ENCODE measurements at places on chromosomes 3 and 15.

DNA sequence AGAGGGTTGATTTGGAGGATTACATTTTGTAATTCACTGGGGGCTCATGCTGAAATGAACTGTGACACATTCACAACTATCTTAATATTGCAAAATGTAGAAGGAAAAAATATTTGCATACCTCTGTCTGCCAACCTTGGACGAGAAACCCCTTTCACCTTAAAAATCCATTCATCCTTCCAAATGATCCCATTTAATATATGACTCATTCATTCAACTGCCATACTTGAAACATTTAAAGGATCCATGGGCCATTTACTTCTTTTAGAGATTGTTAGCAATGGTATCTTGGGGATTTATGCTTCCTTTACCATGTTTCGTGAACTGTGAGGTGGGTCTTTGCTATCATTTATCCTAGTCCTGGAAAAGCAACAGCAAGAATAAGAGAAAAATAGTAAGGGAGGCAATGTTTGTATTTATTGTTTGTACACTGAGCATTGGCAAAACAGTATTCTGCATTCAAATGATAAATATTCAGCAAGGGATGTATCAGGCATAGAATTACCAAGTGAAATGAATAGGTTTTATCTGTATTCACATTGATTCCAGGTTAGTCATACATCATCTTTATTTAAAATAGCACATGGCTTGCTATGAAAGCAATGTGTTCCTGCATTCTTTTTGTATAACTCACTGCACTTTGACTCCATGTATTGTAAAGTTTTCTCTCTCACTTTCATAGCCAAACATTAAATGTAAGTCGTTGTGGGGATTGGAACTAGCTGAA is 378.1 kb downstream of the NSUN3 start:
- ATAC-seq, result no peak

- no peak for ATAC-seq
Measured at GRCh38 chr15:61188168-61188567, 40.9 kb downstream of the RORA start.

DNA sequence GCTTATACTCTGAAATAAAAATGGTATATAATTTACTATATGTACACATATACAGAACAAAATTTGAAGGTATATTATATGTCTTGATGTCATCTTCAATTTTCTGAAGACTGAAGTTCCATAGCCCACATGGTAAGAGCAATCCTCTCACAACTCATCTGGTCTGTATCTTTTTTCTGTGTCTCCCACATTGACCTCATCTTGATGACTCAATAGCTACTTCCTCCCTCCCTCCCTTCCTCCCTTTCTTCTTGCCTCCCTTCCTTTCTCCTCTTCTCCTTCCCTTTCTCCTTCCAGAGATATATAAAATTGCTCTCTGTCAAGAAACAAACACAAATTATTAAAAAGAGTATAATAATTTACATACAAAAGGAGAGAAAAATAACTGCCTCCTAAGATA is 268.5 kb downstream of the SQOR start:
- ATAC-seq, result no peak

- ATAC-seq, result no peak
Measured at GRCh38 chr3:140599496-140599895, 78.4 kb upstream of the TRIM42 start.

- no peak for ATAC-seq
Measured at GRCh38 chr15:49843725-49844124, 222.9 kb downstream of the DTWD1 start.

DNA sequence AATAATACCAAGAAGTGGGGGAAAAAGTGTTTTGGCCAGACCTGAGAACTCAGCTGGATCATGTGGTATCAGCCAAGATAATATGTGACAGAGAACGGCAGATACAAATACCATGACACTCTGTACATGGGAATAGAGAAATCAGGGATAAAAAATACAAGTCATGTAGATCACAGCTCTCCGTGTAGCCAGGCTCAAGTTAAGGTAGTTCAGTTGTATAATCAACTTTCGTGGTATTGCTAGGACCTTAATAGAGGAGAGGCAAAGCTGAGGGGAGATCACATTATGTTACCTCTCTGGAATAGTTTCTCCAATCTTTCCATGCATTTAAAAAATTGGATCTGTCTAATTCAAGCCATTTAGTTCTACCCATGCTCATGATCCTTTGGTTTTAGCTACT is 179.8 kb downstream of the GHSR start:
- ATAC-seq, result no peak

DNA sequence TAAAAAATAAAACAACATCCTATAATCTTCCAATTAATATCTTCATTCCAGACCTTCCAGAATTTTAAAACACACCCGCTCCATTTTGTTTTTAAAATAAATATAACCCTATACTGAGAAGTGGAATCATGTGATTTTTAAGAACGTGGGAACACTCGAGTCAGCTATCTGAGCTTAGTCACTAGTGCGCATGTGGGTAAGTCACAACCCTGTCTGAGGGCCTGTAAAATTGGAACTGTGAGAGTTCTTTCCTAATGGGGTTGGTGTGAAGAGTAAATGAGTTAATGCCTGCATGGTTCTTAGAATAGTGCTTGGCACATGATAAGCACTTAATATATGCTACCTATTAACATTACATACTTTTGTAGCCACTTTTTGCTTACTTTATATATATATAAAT is 19.9 kb upstream of the POLR2M start:
- no peak for ATAC-seq

DNA sequence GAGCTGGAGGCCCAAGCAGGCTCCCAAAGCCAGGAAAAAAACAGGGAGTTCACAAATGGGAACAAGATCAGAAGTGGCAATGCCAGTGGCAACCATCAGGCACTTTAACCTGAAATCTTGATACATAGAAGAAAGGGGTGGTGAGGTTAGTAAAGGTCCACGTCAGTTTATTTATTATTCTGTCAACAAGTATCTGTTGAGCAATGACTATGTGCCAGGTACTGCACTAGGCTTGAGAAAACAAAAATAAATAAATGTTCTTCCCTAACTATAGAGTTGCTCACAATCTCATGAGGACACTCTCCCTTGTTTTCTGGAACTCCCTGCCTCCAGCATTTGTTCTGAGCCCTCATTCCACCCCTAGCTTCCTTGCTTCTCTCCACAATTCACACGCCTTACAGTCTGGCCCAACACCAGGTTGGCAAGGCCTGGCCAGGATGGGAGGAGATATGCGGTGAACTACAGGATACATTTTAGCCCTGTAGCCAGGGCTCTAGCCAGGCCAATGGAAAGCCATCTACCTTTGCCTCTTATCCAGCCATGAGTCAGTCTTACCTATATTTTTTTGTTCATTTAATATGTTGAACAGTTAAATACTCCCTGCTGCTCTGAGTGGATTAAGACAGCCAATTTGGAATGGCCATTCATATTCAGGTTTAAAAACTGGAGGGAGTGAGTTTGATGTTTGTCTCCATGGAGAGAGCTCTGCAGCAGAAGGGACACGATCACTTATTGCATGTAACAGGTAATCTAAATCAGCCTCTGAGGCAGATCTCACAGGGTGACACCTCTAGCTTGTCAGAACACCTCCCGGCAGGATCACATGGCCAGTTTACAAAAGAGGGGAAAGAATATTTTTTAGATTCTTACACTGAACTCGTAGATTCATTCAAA is 161.9 kb upstream of the ATP11B start:
- peak; percentile 22 for ATAC-seq

GRCh38 chr3:150069633-150070032 is 98.9 kb upstream of the PFN2 start:
- no peak for ATAC-seq

DNA sequence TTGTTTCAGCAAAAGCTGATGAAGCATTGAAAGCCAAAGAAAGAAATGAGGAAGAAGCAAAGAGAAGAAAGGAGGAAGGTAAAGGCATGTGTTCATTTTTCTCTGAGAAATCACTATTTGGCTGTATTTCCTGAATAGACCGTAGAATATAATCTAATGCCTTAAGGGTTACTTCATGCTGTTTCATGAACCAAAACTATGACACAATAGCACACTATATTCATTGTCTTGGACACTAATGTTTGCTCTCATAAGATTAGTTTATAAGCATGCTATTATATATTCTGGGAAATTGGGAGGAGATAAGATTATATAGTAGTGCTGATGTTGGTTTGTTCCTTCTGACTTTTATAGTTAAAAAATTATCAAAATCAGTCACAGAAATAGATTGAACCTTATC is 110.1 kb upstream of the MLF1 start:
- ATAC-seq, result no peak

GRCh38 chr3:148466143-148466542 is 231.6 kb upstream of the AGTR1 start:
- no peak for ATAC-seq

- no peak for ATAC-seq
Measured at GRCh38 chr3:99943931-99944761, 126.5 kb downstream of the CMSS1 start.

GRCh38 chr15:48850648-48851047 is 27.3 kb upstream of the EID1 start:
- ATAC-seq, result no peak

- no peak for ATAC-seq
Measured at GRCh38 chr3:115401298-115401697, 222.0 kb upstream of the GAP43 start.

- ATAC-seq, result no peak
Measured at GRCh38 chr15:97953254-97953653, 7.2 kb upstream of the ARRDC4 start.

DNA sequence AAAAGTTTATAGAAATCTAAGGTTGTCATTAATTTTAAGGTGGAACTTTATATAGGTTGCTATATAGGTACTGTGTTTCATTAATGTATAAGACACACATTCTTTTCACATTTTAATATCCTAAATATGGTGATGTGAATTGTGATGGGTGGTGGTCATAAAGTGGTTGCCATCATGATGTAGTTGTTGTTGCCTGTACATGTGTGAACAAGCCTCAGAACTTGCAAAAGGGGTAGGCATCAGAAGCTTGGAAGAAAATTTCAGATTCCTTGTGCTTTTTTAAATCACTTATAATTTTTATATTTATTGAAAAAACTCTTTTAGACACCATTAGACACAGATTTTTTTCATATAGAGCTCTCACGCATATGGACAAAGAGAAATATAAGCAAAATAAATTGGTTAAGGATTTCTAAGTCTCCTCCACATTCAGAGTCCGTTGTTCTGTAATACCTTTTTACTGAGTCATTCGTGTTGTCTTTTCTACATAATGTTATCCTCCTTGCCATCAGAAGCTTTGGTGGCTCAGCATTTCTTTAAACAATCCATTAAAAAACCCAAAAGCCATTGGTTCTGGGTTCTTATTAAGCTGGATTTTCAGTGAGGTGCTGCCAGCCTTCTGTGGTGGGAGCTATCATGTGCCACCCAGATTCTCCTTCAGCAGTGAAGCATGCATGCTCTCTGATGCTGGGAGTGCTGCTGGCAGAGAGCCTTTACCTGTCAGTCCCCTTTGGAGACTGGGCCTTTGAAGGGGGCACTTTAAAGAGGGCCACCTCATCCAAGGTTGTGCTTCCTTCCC is 140.4 kb upstream of the GALNT15 start:
- no peak for ATAC-seq

- ATAC-seq, result no peak
Measured at GRCh38 chr15:43067717-43068461, 37.9 kb downstream of the UBR1 start.

- no peak for ATAC-seq
Measured at GRCh38 chr15:65937054-65937453, 67.8 kb downstream of the RAB11A start.

DNA sequence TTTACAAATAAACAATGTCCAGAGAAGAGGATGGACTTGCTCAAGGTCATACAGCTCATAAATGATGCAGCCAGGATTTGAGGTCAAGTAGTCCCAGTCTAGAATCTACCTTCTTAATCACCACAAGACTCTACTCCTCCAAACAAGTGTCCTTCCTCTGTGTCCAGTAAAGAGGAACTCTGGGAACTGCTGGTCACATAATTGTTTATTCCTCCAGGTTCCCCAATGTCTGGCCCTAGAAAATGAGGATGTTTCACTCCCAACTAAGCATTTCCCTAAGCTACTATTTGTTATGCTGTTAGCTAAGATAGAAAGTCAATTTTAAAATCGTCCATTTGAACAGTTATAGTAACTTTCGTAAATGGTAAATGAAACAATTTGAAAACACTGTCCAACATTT is 192.4 kb downstream of the FHIT start:
- ATAC-seq, result no peak

- no peak for ATAC-seq
Measured at GRCh38 chr15:53122818-53123217, 332.7 kb upstream of the ONECUT1 start.

DNA sequence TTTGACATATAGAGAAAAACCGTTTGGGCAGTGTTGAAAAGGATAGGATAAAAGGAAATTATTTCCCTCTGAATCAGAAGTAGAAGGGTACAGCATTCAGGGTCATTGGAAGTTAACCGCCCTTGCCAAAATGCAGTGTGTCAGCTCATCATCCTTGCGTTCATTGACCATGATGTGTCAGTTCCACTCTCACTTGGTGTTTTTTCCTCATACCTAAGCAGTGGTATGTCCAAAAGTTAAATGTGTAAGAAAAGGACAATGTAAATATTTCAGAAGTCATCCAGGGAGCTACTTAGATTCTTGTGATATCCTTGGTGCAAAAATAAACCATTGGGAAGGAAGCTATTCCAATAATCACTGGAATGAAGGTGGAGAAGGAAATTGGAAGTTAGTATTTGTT is 50.7 kb downstream of the MAP6D1 start:
- no peak for ATAC-seq

DNA sequence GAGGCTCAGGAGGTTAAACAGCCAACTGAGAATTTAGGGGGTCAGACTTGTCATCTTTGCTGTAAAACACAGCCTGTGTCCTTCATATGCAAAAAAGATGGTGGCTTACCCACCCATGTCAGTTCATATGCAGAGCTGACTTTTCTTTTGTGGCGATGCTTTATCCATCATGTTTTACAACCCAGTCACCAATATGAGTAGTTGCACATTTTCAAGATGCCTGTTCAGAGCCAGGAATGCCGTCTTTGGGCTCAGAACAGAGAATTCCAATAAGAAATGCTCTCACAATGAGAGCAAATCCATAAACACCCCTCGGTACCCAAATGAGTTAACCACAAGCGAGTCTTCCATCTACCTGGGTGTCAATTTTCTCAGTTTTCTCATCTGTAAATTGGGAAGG is 83.6 kb downstream of the TIGIT start:
- ATAC-seq, result no peak

- ATAC-seq, result no peak
Measured at GRCh38 chr3:87173071-87173470, 54.0 kb upstream of the CHMP2B start.

- ATAC-seq, result peak; percentile 50
Measured at GRCh38 chr3:52123106-52123725, 31.0 kb downstream of the POC1A start.

- no peak for ATAC-seq
Measured at GRCh38 chr15:63905131-63905530, 71.4 kb upstream of the HERC1 start.

- ATAC-seq, result no peak
Measured at GRCh38 chr3:52083556-52084087, 27.3 kb upstream of the DUSP7 start.

DNA sequence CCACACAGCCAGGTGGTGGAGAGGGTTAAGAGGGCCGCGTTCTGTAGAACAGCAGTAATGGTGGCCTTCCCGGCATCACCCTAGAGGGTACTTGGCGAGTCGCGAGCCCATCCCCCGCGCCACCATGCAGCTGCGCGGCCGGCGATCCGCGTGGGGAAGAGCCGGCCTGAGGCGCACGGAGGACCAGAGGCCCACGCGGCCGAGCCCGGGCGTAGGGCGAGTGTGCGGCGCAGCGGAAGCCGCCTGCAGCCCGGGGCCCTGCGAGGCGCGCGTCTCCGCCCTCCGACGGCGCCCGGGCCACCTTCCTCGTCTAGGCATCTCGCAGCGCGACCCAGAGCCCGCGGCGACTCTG is 423 bp downstream of the TKT start:
- ATAC-seq, result peak; percentile 80

Measured in stimulated activated memory B cell treated with anti-CD40 and anti-IgM and Interleukin-4, amounts not matched to agents 10 μg/mL and 1 μg/mL and 100 μg/mL, for 72 hours (primary cell).